CD4-positive, alpha-beta T cell treated with Interleukin-12 subunit alpha and Interleukin-12 subunit beta, for 1 hour (primary cell): ENCODE measurements at places on chromosomes 4 and X.

- DNase-seq, result peak; percentile 66
These were observed 30.7 kb downstream of the MSN start for GRCh38 chrX:65697915-65698796.

DNA sequence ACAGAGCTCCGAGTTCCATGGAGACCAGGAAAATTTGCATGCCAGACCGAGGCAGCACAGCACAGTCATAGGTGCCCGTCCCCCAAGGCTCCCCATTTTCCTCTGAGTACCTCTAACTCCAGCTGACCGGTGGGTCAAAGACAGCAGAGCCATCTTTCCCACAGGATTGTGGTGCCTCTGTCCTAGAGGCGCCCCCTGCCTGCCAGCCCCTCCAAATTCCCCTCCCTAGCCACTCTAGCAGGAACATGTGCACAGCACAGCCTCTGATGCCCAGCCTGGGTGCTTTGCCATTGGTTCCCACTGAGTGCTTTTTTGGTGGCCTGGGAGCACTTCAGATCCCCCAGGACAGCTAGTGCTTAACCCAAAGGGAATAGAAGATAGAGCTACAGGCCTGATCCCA is 368.5 kb upstream of the PABPC5 start:
- DNase-seq, result no peak

GRCh38 chrX:23749576-23749975 is 6.5 kb upstream of the ACOT9 start:
- no peak for DNase-seq

- DNase-seq, result no peak
These were observed 23.3 kb upstream of the MBTPS2 start for GRCh38 chrX:21816136-21816535.

GRCh38 chr4:74873545-74874301 is 59.2 kb upstream of the PARM1 start:
- DNase-seq, result no peak

DNA sequence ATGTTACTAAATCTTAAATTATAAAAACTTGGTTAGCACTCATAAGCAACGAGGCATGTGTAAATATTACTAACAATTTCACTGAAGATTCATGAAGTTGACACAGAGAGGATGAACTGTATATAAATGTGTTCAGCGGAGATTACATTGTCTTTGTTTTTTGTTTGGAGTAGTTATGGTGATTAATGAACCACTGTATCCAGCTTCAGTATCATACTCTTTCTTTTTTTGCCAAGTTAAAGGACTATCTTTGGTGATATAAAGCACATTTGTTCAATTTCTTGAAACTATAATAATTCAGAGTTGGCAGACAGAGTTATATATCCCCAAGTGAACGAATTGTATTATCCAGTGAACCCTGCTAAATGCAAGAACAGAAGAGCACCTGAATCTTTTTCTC is 497.6 kb downstream of the CCSER1 start:
- no peak for DNase-seq

DNA sequence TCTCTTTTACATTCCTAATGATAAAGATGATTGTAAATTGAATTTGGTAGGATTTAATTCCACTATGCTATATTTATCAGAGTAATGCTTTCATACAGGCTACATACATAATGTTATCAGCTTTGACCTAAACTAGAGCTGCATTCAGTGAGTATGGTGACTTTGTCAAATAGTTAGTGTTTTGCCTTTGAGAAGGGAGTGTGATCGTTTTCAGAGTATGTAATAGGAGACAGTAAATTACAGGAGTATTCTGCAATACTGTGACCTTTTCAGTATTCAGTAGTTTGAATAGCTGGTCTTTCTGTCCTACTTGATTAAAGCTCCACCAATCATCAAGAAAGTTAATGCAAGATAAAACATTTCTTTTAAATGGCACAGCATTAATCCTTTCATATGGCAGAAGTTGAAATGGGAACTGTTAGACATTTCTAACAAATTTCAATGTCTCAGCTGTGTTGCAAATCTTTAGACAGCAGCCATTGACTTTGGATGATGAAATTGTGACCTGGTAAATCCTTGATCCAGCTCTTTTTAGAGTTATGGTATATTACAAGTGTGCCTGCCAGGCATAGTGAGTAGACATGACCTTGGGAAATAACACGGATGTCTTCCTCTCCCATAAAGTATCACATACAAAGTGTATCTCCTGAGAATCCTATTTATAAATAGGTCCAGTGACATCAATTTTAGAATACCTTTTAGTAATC is 455.3 kb downstream of the KCTD8 start:
- DNase-seq, result no peak

DNA sequence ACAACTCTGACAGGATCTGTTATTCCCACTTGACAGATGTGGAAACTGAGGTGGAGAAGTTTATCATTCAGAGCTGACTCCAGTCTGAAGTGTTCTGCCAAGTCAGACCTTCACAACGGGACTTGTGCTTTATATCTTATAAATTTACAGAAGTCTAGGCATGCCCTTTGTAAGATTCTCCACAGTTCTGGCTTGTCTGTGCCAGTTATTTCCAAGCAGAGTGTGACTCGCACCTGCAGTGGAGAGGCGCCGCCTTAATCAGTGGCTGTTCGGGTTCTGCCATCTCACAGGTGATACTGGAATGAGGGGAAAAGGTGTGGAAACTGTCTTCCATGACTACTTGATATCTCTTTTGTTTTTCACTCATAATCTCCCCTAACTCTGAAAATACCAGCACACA is 63.2 kb downstream of the CPEB2 start:
- DNase-seq, result no peak

- no peak for DNase-seq
These were observed 31.7 kb upstream of the METAP1 start for GRCh38 chr4:98963538-98964433.

DNA sequence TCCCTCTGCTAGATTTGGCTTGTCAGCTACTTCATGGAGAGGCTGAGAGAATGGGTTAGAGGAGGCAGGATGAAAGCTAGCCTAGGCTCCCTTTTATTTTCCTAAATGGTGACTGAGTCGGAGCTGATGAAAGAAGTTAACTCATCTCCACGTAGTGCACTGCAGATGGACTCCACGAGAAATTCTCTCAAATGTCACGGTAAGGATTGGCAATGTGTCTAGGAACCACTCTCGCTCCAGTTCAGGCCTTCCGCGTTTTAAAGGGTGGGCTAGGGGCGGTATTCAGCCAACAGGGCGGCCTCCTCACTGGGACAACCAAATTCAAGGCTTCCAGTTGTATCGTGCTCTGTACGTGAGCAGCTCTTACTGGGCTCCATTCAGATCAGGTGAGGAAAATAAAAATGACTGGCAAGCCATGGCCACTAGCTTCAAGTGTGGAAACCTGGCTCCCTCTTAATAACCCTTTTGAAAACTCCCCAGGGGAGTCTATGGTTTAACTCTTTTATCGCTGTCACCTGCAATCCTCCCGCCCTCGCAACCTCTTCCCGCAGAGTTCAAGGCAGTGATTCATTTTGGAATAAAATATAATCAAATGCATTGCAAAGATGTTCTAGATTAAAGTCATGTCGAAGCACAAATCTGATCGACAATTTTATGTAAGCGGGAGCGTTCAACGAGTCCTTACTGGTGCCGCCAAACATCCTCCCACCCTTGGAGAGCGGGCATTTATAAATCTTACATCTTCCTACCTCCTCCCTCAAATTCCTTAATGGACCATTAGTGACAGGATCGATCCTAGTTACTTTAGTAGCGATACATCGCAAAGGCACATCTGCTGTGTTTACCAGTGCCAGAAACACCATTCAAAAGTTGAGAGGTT is 1.2 kb downstream of the SPOCK3 start:
- no peak for DNase-seq

DNA sequence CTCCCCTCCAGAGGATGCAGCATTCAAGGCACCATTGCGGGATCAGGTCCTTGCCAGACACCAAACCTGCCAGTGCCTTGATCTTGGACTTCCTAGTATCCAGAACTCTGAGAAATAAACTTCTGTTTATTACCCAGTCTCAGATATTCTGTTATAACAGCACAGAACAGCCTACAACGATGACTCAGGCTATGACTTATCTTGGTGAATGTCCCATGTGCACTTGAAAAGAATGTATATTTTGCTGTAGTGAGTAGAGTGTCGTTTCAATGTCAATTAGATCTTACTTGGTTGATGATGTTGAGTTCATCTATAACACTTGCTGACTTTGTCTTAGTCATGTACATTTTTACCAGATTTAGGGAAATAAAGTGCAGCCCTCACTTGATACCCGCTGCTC is 34.5 kb upstream of the PGRMC1 start:
- no peak for DNase-seq

- DNase-seq, result no peak
These were observed 22.7 kb upstream of the YTHDC1 start for GRCh38 chr4:68372588-68372987.

DNA sequence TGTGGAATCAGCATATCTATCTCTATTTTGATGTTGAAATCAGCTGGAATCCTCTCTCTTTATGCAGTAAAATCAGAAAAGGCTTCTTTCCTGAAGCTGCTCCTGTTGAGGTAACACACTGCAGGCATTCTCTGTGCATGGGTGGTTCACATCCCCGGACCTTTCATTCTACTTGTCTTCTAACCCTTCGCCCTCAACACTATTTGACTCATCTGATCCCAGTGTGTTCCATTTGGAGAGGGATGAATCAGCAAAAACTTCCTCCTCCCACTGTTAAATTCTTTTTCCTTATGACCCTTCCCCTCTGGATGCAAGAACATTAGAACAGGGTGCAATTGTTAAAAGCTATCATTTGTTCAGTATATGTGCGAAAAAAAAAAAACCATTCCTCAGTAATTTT is 67.4 kb downstream of the RNF150 start:
- DNase-seq, result no peak

DNA sequence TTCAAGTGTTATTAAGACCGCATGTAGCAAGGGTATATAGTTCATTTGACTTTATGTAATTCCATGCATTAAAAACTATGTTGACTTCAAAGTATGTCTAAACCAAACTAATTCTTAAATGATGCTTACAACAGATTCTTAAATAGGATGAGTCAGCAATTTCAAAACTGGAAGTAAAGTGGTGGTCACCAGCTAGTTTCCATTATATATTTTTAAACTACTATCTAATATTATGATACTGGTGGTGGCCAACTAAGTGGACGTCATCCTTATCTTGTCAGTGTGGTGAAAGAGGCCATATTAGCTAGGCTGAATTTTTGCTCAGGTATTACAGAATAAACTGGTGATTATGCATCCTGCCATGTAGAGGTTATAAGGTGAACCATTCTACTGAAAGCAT is 1.2 kb downstream of the IL15 start:
- DNase-seq, result no peak

GRCh38 chrX:136162827-136163570 is 15.7 kb downstream of the FHL1 start:
- peak; percentile 47 for DNase-seq

DNA sequence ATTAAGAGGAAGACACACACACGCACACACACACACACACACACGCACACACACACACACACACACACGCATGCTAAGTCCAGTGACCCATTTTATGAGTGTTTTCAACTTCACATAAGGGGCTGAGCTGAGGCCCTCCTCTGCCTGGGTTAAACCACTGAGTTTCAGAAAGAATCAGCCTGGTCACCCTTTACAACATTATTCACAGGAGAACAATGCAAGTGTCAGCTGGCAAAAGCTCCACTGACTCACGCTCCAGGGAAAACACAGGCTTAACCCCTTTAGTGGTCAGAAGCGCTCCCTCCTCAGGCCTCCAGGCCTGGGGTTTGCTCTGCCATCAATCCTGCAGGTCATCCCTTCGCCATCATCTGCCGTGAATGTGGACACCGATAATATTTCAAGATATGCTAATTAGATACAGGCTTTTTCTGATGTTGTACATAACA is 46.9 kb downstream of the ACOX3 start:
- no peak for DNase-seq

DNA sequence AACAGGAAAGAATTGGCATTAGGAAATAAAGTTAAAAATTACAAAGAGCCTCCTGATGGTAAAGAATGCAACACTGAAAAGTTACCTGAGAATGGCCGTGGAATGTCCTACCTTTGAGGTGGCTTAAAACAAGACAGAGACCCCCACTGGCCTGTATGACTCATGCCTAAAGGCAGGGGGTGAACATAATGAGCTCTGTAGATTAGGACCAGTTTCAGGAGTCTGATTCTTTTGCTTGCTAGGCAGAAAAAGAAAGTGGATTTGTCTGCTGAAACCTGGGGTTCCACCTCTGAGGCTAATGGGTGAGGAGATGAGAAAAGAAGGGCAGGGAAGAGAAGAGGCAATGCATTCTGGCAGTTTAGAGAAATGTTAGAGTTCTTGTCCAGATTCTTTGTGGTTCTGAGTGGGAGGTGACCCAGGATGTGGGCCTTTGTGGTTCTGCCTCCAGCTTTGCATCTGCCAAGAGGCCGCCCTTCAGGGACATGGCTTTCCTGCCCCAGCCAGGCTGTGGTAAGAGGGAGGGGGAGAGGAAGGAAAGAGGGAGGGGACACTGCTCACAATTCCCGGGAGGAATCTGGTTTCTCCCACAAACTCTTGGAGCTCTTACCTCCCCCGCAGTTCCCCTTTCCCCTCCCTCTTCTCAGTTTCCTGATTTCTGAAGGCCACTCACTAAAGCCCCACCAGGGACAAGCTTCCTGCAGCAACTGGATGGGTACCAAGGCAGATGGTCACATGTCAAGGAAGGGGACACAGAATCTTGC is 109.6 kb downstream of the EFNB1 start:
- DNase-seq, result no peak
